Stimulated activated CD4-positive, alpha-beta T cell treated with anti-CD3 and anti-CD28 coated beads, Interleukin-4, amount 100 ng/mL, for 4 hours (primary cell): ENCODE measurements at places on chromosomes 1 and 21.

DNA sequence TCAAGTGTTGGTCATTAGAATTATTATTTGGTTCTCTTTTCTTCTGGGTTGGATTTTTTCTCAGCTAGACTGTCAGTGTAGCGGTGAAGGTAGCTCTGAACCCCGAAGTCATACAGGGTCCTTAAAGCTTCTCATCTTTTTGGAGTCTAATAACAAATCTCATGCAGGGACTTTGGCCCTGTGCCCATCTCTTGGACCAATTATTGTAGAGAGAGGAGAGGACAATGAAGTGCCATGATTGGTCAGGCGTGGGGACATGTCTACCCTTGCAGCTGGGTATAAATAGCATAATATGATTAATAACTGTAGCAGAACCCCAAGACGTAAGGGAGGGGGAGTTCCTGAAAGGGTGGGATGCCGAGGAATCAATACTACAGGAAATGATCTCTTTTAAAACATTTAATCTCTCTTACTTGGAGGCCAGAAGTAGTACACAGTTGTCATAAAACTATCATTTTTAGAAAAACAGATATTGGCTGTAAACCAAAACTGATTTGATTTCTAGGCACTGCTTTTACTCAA, 8.8 kb downstream of the MAGI3 start:
- DNase-seq, result no peak

GRCh38 chr1:109253803-109254620, 4.7 kb downstream of the CELSR2 start:
- no peak for DNase-seq

- no peak for DNase-seq
These were observed 50.5 kb downstream of the CD2 start for GRCh38 chr1:116804736-116805135.

GRCh38 chr1:97745912-97746311, 174.9 kb downstream of the DPYD start:
- DNase-seq, result no peak

- no peak for DNase-seq
These were observed 819 bp upstream of the GPR3 start for GRCh38 chr1:27391511-27392095.

- DNase-seq, result no peak
These were observed 26.4 kb downstream of the SHISAL2A start for GRCh38 chr1:52659356-52659755.

GRCh38 chr1:198892065-198892464, 253.2 kb downstream of the PTPRC start:
- no peak for DNase-seq

DNA sequence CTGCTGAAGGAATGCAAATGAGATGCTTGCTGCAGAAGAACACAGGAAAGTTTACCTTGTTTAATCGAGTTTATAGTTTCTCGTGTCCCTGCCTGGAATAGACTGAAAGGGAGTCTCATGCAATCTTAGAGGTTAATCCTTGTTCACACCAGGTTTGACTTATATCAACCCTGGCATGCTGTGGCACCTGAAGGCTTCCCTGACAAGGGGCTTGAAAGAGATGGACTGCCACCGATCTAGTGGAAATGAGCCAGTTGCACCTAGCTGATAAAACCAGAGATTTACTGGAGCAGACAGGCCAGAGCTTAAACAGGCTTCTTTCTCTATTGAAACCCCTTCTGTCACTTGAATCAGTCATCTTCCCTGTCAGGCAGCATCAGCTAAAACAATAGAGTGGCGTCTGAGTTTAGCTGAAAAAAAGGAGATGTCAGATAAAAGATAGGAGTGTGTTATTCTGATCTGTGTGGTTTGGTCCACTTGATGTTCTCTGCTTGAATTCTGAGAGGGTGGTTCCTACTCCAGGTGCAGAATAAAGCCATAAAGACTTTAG, 349.7 kb downstream of the RWDD3 start:
- no peak for DNase-seq

GRCh38 chr1:154765970-154766369, 104.1 kb downstream of the KCNN3 start:
- DNase-seq, result no peak

DNA sequence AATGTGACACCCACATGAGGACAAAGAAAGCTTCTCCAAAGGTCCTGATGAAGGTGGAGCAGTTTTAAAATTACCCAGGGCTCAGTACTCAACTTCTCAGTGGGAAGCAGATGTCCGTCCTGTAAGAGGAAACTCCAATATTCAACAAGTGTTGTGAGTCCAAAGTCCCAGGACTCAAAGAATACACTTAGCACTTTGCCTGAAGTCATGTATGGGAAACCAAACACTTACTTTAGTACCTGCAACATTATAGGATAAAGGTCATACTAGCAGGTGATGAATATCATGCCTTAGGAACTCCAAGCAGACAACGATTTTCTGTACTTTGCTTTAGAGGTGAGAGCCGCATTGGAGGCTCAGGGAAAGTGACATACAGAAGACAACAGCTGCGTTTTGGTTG, 37.2 kb upstream of the ST6GALNAC3 start:
- DNase-seq, result no peak

DNA sequence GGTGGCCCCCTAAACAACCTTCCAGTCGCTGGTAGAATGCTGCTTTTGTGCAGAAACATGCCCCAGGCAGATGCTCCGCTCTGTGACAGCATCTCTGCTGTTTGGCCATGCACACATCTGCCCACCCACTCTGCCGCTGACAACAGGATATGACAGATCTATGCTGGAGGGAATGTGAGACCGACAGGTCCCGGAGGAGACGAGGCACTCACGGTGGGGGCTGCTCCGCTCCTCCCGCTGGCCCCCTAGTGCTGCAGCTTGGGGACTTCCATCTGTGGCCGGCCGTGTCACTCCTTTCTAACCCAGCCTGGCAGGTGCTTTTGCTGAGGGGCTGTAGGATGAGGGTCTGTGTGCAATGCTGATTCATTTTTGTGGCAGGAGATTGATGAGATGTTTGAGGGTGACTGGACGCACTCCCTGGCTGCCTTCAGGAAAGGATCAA, 49.1 kb upstream of the DMRTB1 start:
- no peak for DNase-seq

GRCh38 chr1:178973652-178974101, 52.0 kb upstream of the FAM20B start:
- no peak for DNase-seq

DNA sequence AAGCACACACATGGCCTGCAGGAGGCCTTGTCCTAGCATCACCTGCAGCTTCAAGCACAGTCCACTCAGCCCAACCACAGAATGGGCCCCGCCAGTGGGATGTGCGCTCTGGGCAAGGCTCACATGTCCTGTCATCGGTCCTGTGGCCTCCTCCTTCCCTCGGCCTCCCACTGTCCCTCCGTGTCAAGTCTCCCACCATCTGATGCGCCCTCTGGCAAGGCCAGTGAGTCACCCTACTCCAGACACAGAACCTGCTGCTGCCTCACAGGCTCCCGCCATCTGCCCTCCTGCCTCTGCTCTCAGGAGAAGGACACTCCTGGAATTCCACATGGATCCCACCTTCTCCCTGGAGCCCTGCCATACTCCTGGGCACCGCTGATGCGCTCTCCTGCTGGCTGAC, 14.2 kb downstream of the KCNAB2 start:
- no peak for DNase-seq

GRCh38 chr1:89518221-89518631, 6.4 kb upstream of the LRRC8B start:
- DNase-seq, result no peak
